Fibroblast of the aortic adventitia (primary cell): ENCODE measurements at places on chromosomes 5 and 9.
A peak's percentile ranks its signal among the peaks of the same experiment; 100 is the strongest.

- DNase-seq = peak; percentile 27
Measured at GRCh38 chr9:5052838-5053237, 67.8 kb downstream of the JAK2 start.

GRCh38 chr5:94267350-94267899, 351.0 kb downstream of the KIAA0825 start:
- no peak for DNase-seq

DNA sequence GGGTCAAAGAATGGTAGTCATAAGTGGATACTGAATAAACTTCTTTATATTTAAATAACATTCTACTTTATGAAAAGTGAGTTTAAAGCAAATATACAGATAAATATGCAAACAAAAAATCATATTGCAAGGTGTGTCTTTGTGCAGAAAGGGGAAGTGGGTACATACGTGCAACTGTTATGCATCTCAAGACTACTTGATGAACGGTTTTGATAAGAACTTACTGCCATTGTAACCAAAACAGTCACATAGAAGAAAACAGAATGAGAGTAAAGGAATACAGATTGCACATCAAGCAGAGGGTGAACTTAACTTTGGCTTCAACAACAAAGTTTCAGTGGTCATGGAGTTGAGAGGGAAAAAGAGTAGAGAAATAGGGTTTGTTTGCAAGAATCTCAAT, 9.9 kb downstream of the CAMK4 start:
- no peak for DNase-seq

DNA sequence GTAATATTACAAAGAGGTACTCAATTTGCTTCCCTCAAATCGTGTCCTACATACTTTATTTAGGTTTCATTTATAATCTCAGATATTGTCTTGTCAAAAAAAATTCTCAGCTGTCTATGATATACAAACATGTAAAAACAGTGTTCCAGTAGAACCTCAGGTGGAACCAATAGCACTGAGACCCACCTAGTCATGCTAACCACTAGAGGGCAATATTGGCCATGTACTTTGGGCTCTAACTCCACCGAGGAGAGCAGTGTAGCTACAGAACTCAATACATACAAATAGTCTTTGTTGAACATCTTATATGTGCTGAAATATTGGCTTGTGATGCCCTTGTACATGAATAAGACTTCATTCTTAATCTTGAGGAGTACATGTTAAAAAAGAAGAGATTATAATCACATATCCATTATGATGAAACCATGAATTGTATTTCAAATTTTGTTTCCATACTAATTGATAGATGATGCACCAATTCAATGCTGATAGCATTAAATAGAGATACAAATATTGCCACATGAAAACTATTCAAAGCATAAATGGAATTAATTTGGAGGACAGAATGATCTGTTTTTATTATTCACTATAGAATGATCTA, 71.2 kb upstream of the CNTLN start:
- peak; percentile 70 for DNase-seq

GRCh38 chr5:131169810-131170539, 769 bp upstream of the LYRM7 start:
- DNase-seq = no peak

- no peak for DNase-seq
Measured at GRCh38 chr9:6413365-6414246, 607 bp downstream of the UHRF2 start.

DNA sequence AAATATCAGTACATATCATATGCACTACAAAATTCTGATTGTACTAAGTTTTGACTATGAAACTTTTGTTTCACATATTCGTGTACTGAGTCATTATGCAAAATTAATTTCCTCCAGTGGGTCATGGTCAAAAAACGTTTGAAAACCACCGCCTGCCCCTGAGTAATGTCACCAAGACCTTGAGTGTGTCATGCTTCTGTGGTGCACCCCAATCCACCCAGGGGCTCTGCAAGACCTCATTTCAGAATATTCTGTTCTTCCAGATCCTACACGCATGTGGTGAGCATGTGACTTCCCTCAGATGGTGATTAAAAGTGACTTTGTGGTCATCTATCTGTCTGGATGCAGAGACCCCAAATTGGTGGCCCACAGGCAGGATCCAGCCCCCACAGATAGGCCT, 31.0 kb downstream of the ABLIM3 start:
- DNase-seq = peak; percentile 64

DNA sequence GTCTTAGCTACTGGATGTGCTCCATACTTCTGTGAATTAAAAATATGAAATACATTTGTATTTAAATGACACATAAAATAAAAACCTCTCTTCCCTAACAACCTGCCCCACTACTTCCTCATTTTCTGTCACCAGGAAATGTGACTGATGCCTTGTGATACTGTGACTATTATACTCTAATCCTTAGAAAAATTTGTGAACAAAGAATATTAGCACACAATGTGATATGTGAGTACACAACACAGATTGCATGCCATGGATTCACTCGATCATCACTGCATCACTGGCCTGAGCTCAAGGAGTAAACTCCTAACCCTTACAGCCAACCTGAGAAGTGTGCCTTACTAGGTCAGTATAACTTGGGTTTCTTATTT, 281.0 kb downstream of the EFNA5 start:
- DNase-seq = no peak

DNA sequence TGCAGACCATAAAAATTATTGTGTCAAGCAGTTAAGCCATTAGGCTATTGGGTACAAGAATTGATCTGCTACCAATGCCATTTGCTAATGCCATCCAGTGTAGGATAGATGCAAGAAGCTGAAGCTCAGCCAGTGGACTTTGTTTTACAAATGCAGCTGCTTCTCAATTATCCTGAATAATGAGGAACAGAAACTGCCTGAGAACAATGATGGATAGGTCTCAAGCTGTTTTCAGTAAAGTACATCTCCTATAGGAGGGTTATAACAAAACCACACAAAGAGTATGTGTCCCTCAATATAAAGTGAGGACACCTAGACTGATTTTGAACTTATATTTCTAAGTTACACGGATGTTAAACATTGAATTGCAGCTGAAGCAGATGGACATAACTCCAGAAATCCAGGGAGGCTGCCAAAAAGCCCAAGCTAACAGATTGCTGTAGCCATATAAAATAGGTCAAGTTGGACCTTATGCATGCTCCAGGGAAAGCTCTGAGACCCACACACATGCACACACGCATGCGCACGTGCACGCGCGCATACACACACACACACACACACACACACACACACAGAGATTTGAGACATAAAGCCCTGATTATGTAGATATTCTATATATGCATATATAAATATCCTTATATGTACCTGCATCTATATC, 482.7 kb upstream of the CD180 start:
- DNase-seq = no peak

DNA sequence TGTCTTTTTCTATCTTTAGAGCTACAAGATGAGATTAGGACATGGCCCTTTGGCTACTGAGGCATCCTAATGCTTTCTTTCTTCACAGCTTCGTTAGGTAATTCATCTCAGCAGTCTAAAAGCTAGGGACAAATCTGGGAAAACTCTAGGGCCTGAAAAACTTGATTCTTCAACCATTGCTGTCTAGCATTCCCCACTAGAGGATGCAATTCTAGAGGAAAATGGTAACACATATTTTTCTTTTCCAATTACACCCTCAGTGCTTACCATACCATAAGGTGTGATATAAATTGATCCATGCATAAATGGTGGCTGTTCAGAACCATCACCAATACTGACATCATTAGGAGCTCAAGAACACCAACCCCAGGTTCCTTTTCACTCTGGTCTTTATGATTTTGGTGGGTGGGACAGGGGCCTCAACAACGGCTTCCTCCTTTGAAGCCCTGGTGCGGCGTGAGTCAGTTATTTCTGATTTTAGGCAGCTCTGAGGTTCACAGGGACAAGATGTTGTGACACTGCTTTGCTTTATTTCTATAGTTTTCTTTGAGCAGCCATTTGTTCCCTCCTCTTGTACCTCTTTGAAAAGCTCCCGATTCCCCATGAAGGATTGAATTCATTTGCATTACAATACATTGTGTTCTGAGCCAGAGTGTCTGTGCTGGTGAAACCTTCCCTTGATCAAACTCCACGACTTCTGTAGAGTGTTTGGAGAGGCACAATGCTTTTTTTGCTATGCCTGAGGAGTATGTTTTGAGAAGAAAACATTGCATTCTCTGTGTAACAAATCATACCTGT, 526.0 kb upstream of the TRPC7 start:
- no peak for DNase-seq

- peak; percentile 38 for DNase-seq
Measured at GRCh38 chr5:94893412-94894135, 275.1 kb downstream of the SLF1 start.

GRCh38 chr5:14342306-14342705, 199.2 kb downstream of the TRIO start:
- peak; percentile 13 for DNase-seq

- no peak for DNase-seq
Measured at GRCh38 chr9:99377790-99378775, 156.0 kb downstream of the SEC61B start.

DNA sequence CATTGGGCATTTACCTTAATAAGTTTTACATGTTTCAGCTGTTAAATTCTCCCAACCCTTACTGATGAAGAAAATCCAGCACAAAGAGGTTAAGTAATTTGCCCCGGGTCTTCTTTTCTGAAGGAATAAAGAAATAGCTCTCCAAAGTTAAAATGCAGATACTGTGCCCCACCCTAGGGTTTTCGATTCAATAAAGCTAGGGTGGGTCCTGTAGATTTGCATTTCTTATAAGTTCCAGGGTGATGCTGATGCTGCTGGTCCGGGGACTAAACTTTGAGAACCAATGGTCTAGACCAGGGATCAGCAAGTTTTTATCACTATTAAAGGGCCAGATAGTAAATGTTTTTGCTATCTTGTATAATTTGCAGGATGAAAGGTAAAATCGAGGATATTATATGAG, 156.7 kb downstream of the ADAMTS12 start:
- DNase-seq = no peak

DNA sequence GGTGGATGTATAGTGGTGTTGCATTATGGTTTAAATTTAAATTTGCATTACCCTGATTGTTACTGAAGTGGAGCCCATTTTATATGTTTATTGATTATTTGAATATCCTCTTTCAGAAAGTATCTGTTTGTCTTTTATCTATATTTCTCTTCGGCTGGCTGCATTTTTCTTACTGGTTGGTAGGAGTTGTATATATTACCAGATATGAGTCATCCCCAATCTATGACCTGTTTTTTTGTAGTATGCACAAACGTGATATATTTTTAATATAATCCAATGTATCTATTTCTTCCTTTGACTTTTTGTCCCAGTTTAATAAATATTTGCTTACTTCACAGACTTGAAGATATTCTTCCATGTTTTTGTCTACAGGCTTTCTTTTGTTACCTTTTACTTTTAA, 29.3 kb upstream of the CAMK4 start:
- DNase-seq = no peak

- DNase-seq = no peak
Measured at GRCh38 chr9:134297083-134297410, 29.2 kb upstream of the RXRA start.

DNA sequence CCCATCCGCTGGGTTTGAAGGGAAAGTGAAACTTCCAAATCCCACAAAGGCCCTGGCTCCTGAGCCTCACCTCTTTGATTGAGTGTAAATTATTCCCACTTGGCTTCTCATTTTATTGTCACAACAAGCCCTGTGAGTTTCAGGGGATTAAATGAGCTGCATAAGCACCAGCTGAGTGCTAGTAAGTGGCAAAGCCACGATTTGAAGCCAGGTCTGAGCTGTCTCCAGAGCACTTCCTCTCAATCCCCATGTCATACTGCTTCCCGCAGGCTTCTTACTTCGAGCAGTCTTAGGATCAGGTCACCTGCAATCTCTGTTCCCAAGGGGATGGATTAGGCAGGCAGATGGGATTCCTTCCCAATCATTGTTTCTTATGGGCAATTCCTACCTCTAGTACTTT, 18.0 kb downstream of the RPS14 start:
- no peak for DNase-seq

DNA sequence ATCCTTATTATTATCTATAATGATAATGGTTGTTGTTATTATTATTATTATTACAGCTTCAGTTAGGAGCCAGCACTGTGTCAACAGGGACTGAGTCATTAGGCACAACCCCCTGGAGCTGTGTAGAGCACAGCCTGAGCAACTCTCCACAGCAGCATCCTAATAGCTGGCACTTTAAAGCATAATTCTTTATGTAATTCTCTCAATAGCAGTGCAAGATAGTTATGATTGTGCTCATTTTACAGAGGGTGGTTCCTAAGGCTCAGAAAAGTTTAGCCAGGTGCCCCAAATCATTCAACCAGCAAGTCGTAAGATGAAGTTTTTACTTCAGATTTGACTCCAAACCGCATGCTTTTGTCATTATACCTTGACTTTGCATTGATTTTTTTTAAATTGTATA, 390.3 kb downstream of the ANXA1 start:
- DNase-seq = no peak

- DNase-seq = peak; percentile 53
Measured at GRCh38 chr9:27118916-27119315, 9.9 kb downstream of the TEK start.

DNA sequence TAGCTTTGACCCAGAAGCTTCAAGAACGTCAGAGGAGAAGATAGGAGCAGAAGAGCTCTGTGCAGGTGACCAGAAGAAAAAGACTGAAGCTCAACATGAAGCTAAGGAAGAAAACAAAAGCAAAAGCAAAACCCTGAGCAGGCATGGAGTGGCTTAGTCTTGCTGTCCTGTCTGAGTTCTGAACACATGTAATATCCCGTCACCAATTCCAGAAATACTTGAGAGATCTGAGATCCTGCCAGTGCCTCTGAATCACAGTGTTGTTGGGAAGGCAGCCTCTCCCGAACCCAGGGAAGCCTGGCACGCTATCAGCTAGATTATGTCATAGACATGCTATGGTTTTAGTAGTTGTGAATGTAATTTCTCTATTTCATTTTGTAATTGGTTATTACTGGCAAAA, 235.7 kb downstream of the ICE1 start:
- peak; percentile 25 for DNase-seq

DNA sequence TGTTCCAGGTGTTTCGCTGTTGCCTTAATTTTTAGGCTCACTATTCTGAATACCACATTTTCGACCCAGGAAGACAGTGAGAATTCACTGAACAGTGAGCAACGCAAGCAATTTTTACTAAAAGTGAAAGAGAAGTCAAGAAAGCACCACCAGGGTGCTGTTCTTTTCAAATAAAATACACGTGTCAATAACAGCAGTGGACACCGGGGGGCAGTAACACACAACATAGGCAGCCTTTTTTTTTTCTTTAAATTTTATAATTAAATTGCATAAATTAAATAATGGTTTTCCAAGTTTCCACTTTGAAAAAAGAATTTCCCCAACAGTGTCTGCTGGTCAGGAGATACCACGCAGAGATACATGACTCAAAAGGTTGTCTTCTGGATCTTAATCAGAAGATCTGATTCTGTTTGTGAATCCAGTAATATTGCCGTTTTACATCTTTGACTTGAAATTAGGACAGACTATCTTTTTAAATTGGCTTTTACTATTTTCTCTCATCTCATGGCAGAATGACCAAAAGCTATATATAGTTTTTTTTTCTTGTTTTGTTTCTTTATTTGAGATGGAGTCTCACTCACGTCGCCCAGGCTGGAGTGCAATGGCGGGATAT, 47.1 kb upstream of the SH3GL2 start:
- peak; percentile 63 for DNase-seq

- DNase-seq = no peak
Measured at GRCh38 chr9:137117269-137117731, 2.8 kb upstream of the DPP7 start.

- peak; percentile 69 for DNase-seq
Measured at GRCh38 chr9:33101104-33101951, 24.9 kb upstream of the SMU1 start.
